ENCODE measurements at places on chromosomes 5 and 9. TPM values are rescaled to one million over a fixed set of nuclear protein-coding genes. Genes with fewer than 3 reads are reported as not detected.

Gene CCDC152
- polyA plus RNA-seq = 0.25 TPM

Gene POLR3G
- 0.51 TPM for polyA plus RNA-seq

Gene TYRP1
- 0.19 TPM for polyA plus RNA-seq

Gene IFNB1
- polyA plus RNA-seq = not detected

Gene SHOC1
- not detected for polyA plus RNA-seq

Gene PCDHGC5
- polyA plus RNA-seq = 4.3 TPM

Gene PCDHA4
- 25.6 TPM for polyA plus RNA-seq

Gene CNTNAP3B
- polyA plus RNA-seq = 6.8 TPM

Gene PLPP1
- polyA plus RNA-seq = 39.5 TPM

Gene MARCOL
- polyA plus RNA-seq = not detected

Gene TCF7
- 5.9 TPM for polyA plus RNA-seq

Gene CDKN2AIPNL
- 47.8 TPM for polyA plus RNA-seq

Gene PRDM9
- polyA plus RNA-seq = not detected

Measured in brain (organoid and tissue), 16 donors.